Frontal cortex (tissue), 4 donors: ENCODE measurements at places on chromosomes 5 and 9. TPM values are rescaled to one million over a fixed set of nuclear protein-coding genes. Genes with fewer than 3 reads are reported as not detected.

DNA sequence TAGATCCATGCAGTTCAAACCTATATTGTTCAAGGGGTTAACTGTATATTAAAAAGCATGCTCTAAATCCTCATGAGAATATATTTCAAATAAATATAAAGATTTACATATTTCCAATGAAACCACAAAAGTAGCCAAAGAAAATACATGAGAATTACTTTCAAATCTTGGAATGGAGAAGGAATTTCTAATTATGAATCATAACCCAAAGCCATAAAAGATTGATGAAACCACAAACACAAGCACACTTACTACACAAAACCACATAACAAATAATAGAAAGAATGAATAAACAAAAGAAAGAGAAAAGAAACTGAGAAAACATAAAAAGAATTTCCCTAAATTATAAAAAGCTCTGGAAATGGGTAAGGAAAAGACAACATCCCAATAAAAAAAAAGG, 16.0 kb downstream of the ERP44 start:
- no peak for DNase-seq

DNA sequence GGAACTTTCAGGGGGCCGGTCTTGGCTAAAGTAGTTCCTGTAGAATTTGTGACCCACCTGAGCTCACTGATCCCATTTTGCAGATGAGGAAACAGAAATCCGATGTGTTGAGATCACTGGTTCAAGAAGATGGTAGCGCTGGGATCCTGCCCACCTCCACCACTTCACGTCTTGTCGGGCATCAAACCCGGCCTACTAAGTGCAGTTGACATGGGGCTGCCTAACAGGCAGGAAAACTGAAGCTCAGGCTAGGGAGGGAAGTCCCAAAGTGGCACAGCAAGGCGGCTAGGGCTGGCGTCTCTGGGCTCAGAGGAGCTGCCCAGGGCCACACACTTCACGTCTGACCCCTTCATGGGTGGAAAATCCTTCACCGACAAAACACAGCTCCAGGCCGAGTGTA, 502 bp upstream of the ENG start:
- no peak for DNase-seq

GRCh38 chr5:16679863-16680262, 63.1 kb upstream of the RETREG1 start:
- DNase-seq, result no peak

DNA sequence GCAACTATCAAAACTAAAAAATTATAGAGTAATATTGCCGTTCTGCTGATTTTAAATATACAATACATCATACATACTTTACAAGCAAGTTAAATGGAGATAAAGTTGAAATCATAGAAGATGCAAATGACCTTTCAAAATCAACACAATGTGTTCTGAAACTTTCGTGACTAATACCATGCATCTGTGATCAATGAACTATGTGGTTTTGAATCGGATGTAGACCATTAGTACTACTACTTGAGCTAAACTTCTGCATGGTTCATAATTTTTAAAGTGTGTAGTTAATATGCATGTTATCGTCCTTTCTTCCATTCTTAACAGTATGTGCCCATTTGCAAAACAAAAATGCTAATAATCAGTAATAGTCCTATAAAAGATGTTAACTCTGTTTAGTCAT, 11.3 kb upstream of the PHF2 start:
- no peak for DNase-seq

Gene POLK
- total RNA-seq, result 39.9 TPM

- no peak for DNase-seq
These were observed 1063.5 kb upstream of the NUDT12 start for GRCh38 chr5:104626122-104626521.

DNA sequence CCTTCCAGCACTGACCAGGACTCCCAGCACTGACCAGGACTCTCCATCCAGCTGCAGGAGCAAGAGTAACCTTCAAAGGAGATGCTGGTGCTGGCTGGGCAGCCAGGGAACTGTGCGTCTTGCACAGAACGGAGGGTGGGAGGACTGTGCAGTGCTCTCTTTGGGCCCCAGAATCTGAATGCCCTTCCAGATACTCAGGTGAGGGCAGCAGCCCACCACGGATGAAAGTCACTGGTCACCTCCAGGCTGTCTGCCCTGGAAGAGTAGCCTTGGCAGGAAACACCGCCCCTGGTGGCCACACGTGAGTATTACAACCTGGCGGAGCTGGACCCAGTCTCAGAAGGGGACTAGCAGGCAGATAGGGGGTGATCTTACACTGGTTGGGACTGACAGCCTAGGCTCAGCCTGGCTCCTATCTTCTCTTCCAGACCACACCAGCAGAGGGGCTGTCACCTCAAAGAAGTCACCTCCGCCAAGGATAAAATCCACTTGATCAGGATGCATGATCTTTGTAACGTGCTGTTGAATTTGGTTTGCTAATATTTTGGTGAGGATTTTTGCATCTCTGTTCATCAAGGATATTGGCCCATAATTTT, 4.8 kb upstream of the SARDH start:
- DNase-seq, result peak; percentile 85

DNA sequence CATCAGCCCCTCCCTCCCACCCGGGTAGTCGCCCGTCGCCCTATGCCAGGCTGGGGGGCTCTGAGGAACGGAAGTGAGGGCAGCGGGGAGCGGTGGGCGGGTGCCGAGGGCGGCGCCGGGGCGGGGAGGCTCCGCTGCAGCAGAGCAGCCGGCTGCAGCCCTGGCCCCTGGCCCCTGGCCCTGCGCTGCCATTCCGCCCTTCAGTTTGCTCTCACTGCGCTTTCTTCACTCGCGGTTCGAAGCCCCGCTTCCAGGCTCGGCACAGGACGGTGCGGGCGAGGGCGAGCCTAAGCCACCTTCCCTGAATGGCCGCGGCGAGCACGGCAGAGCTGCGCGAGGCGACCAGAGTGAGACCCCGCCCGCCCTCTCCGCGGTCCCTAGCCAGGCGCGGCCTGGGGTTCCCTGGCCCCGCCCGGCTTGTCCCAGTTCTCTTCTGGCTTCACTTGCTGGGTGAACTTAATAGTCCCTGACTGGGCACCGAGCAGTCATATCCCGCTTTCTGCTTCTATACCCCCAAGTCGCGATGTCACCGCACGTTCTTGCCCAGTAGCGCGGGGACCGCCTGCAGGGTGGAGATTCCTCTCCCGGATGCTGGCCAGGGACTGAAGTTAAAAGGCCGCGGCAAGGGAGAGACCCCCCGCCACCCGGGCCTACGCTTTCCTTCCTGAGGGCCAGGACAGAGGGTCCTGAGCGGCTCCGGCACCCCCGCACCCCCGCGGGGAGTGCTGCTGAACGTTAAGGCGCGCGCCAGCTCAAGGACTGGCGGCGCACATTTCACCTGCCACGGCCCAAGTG, 623 bp upstream of the TRIM36 start:
- no peak for DNase-seq

Gene PCSK1
- total RNA-seq, result 2.9 TPM
